Activated naive CD4-positive, alpha-beta T cell treated with anti-CD3 and anti-CD28 coated beads, Interleukin-2, amount 10 ng/mL, durations not matched to agents 7 days and 5 days (primary cell): ENCODE measurements at places on chromosomes 1 and 21.
A peak's percentile ranks its signal among the peaks of the same experiment; 100 is the strongest.

DNA sequence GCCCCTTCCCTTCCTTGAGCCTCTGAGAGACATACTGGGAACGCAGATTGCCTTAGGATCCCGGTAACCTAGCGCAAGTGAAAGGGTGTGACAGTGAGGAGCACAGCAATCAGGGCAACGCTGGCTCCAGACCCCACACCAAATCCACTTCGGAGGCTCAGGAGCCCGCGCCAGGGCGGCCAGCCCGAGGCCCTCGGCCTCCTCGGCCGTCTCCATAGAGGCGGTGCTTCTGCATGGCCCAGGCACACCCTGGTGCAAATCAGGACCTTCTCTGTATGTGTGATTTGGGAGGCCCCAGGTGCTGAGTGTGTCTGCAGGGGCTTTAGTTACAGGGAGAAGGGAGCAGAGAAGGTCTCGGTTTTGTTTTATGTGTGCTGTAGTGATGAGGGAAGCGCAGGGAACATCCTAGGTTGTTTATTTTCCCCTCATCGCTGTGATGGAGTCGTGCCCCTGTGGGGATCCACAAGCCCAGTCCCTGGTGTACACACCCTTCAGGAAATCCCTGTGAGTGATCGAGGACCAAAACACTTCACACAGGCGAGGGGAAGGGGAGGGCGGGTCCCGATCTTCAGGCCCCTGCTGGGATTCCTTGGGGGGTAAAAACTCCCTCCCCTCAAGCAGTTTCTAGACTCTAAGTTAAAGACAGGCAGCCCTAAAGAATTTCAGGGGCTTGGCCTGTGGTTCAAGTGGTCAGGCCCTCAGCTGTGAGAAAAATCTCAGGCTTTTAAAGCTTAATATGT, 9.4 kb downstream of the KIAA1614 start:
- no peak for DNase-seq

- DNase-seq: no peak
Observed at GRCh38 chr21:28447462-28447861, 545.2 kb downstream of the LTN1 start.

GRCh38 chr1:25467193-25467592, 36.5 kb downstream of the MACO1 start:
- DNase-seq: peak; percentile 48

DNA sequence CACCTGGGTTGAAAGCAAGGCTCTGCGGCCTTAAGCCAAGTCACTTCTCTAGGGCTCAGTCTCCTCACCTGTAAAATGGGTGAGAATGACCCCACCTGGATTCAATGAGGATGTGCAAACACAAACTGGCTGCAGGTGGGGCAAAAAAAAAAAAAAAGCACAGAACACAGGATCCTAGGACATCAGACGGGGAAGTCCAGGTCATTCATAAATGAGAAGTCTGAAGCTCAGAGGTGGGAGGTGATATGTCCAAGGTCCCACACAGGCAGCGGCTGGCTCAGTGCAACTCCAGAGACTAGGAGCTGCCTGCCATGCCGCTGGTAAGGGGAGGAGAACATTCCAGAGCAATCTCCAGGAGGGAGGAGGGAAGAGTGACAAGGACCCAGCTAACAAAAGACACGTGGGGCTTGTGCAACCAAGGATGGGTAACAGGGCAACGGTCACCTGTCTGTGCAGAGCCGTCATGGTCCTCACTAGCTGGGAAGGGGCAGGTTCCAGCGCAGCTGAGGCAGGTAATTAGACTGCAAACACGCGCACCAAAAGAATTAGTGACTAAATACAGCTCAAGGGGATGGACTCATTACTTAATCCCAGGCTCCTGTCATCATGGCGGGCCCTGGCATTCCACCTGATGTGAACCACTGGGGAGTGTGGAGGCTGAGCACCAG, 19.5 kb downstream of the IFFO2 start:
- DNase-seq: no peak

GRCh38 chr21:29170944-29171343, 40.5 kb downstream of the MAP3K7CL start:
- DNase-seq: no peak

- no peak for DNase-seq
Observed at GRCh38 chr1:62753031-62753965, 30.6 kb upstream of the ATG4C start.

- no peak for DNase-seq
Observed at GRCh38 chr1:156832434-156832833, 15.8 kb upstream of the SH2D2A start.

GRCh38 chr1:182699393-182700350, 15.3 kb upstream of the RGS8 start:
- no peak for DNase-seq

GRCh38 chr1:31714442-31715086, 10.7 kb upstream of the COL16A1 start:
- peak; percentile 40 for DNase-seq

DNA sequence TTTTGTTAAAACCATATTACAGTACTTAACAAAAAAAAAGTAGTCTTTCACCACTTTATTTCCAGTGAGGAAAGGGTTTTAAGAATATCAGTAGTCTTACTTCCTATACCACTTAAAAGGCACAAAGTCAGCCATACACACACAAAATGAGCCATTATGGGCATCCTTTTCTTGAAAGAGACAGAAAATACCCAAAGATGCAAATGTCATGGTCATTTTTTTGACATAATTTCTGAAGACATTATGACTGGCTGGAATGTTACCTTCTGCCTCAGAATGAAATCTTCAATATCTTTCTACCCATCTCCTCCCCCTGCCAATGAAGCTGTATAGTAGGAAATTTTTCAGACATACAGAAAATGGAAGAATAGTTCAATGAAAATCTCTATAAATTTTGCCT, 237.7 kb downstream of the SLC45A1 start:
- no peak for DNase-seq

DNA sequence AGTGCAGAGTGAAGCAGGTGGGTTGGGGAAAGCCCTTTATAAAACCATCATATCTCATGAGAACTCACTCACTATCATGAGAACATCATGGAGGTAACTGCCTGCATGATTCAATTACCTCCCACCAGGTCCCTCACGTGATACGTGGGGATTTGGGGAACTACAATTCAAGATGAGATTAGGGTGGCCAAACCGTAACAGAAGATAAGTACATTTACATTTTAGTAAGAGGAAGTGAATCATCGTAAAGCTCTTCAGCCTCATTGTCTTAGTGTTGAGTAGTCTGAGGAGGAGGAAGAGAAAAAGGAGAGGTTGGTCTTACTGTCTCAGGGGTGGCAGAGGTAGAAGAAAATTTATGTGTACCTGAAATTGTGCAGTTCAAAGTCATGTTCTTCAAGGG, 1053.4 kb upstream of the ADGRL4 start:
- DNase-seq: no peak

- DNase-seq: peak; percentile 76
Observed at GRCh38 chr1:202998836-202999750, 8.1 kb upstream of the TMEM183A start.

DNA sequence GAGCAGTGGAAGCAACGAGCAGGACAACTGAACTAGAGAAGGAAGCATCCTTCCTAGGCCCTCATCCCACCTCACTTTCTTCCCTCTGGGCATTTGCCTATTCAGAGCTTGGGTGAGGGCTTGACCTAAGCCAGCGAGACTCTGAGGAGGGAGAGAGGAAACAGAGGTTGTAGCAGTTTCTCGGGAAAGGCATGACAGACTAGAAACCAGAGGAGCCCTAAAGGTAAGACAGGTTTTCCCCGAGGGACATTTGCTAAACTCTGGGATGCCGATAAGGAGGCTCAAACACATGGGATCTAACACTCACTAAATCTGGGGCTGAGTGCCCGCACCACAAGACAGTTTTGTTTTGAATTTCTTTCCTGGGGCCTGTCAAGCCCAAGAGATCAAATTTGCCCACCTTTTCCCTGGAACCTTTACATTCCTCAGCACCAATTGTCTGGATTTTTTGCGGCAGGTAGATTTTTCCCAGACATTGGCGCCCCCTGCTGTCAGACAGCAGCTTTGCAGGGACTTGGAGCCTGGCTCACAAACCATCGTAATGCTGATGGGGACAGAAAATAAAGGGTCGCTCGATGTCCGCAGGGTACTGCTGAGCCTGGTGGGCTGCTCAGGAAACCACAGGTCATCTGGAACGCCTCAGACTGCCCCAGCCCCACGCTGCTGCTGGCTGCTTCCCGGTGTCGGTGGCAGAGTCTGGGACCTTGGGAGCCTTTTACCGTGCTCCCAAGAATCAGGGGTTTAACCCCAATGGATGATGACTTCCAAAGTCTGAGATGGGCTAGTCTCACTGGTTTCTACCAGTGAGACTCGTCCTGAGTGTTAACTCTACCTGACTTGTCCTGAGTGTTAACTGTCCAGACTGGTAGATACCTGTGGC, 23.4 kb upstream of the TSPAN2 start:
- DNase-seq: peak; percentile 56

DNA sequence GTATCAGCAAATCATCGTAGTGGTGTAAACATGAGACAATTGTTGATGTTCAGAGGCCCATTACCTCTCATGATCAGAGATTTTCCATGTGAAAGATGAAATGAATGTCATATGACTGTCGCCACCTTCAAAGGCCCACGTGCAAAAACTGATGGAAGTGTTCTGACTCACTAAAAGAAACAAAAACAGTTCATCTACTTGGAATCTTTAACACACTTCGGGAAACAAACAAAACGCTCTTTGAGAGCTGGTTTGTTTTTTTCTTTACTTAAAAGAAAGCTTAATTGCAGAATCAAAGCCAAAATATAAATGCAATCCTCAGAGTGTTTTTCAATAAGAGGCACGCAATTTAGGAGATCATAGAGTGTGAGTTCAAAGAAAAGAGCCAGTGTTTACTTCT, 100.8 kb downstream of the PLPPR4 start:
- no peak for DNase-seq

DNA sequence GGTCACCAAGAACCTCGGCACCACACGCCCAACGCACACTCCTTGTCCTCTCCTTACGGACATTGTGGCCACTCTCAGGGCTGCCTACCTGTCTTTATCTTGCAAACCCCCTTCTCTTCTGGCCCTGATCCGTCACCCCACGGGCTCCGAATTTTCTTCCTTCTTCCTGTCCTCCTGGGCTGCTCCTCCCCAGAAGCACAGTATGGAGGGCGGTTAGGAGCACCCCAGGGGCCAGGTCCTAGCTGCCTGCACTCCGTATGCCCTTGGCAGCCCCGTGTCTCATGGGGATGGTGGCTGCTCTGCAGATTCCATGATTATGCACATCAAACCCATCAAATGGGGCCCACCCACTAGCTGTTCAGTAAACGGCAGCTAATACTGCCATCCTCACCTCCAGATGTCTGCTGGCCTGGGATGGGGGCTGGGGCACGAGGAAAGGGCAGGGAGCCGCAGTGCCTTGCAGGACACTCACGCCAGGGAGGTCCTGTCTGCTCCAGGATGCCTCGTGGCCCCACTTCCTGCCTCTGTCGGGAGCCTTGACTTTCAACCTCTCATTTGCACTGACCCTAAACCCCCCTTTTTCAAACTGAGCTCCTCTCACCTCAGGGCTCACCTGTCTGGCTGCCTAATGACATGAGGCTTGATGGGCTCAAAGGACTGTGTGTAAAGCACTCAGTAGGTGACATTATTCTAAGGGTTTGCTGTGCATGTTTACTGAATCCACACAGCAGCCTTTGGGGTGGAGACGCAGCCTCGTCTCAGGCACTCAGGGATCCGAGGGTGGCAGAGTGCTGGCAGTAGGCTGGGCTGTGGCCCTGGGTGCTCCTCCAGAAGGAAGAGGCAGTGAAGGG, 4.4 kb downstream of the TTC34 start:
- peak; percentile 8 for DNase-seq

DNA sequence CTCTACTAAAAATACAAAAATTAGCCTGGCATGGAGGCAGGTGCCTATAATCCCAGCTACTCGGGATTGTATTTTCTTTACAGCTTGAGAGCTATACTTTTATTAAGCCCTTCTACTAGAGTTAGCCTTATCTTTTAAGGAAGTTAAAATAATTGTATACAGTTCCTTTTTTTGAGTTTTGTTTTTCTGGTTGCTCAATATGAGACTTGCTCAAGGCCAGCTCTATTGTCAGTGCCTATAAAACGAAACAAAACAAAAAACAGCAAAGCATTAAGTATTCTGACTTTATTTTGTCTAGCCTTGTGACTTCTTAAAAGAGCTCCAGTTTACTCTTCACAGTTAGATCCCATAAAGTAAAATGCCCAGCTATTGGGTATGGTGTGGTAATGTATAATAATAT, 17.2 kb downstream of the PKN2 start:
- DNase-seq: no peak

- DNase-seq: no peak
Observed at GRCh38 chr1:202357506-202357905, 9.0 kb downstream of the PPP1R12B start.

- DNase-seq: no peak
Observed at GRCh38 chr1:191953526-191953925, 204.7 kb upstream of the RGS18 start.

- DNase-seq: no peak
Observed at GRCh38 chr1:82721702-82722101, 921.0 kb downstream of the ADGRL2 start.

DNA sequence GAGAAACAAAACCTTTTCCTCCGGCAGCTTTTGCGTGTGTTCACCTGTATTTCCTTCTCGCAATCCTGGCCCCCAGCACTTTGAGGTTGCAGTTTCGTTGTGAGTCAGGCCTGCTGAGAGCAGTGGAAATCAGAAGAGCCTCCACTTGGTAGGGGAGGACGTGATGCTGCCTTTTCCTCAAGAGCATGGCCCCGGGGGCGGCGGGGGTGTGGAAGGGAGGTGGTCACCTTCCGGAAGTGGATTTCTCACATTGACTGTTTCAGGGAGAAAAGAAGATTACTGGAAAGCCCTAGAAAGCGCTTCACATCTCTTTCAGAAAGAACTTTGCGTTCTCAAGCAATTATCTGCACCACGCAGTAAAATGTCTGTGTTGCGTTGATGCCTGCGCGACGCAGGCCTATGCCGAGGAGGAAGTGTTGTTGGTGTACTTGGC, 12.2 kb upstream of the IL10 start:
- peak; percentile 93 for DNase-seq

DNA sequence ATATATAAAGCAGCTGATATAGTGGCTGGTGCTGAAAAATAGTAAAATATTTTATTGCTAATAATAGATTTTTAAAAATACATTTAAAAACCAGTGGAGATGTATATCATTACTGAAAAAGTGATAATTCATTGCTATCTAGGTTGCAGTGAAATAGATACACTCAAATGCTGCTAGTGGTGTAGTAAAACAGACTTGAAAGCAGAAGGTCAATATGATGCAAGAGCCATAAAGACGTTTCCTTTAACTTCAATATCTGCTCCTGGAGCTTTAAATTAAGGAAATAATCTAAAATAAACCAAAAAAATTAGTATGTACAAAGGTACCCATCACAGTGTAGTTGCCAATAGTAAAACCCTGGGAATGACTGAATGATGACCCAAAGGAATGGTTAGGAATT, 26.2 kb downstream of the RHEX start:
- DNase-seq: no peak

DNA sequence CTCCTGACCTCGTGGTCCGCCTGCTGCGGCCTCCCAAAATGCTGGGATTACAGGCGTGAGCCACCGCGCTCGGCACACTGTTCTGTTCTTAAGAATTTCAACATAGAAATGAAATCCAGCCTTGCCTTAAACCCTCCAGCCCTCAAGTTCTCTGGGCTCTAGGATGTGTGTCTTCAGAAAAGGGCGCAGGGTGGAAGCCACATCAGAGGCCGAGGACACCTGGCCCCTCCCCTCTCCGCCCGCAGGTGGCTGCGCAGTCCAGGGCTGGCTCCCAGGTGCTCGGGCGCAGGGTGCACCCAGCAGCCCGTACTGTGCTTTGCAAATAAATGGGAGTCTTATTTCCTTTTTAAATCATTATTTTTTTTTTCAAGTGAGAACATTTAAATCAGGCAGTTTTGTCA, 2.0 kb upstream of the C1orf174 start:
- DNase-seq: peak; percentile 70
